ENCODE measurements at places on chromosomes 6 and 20.
A peak's percentile ranks its signal among the peaks of the same experiment; 100 is the strongest.

GRCh38 chr20:38049800-38050199 lies 16.3 kb downstream of the RPRD1B start:
- no peak for DNase-seq

DNA sequence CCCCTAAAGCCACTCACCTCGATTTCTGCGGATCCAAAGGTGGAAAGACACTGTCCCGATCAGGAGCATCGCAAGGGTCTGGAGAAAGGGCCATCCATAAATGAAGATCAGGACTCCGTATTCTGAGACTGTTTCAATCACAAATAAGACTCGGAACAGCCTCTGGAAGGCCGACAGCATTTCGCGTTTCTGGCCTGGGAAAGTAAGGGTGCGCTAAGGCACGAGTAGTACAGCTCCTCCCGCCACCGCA lies 44.6 kb downstream of the DPPA5 start:
- no peak for DNase-seq

DNA sequence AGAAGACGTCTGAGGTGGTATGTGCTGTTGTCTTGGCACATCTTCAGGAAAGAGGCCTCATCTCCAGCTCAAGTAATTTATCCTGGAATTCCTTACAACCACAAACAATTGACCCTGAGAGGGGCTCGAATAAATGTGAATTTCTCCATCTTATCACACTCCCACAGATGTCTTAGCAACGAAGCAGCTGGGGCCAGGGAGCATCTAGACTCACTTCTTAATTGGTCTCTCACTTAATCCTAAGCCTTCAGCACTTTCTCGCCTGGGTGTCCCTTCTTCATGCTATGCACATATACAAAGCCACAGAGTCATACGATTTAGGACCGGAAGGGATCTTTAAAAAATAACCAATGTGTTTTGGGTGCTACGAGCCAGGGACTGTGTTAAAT lies 27.1 kb downstream of the PCK1 start:
- DNase-seq = no peak

DNA sequence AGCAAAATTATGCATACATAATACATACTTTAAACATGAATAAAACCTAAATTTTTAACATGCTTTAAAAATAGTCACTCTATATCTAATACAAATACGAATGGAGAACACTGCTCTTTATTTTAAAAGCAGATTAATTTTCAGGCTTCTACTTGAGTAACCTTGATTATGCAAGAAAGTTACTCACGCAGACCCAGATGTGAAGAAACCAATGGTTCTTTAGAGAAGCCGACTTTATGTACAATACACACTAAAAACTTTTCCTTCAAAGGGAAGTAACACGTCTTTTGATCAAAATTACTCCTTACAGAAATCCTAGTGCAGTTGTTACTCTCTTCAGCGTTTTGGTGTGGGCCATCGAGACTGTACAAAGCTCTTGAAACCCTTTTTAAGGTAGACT lies 136.9 kb upstream of the SLC22A16 start:
- no peak for DNase-seq

DNA sequence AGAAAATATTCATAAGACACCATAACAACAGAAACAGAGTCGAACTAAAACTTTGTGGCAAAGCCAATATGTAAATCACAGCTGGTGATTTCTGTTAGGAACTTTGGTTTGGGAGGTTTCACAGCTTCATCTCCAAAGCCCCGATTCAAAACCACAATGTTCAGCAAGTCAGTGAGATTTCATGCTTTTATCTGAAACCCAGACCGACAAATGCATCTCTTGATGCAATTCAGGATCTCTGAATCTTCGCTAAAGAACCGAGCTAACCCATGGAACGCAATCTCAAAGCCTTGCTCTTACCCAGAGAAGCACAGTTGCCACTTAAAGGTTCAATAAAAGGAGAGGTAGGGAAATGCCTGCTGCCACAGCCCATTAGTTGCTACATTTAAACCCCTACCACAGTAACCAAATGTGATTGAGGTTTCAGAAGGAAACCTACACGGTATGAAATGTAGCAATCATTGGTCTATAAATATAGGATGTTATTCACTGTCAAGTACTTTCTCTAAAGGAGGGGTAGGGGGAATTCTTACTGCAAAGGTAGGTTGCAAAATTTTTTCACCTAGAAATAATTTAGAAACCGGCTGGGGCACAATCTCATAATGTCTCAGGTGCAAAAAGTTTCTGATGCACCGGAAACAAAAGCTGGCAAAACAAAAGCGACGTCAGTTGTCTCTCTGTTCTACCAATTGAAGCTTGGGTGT lies 381.0 kb upstream of the ARID1B start:
- DNase-seq = no peak

GRCh38 chr6:19157486-19157885 lies 679.7 kb upstream of the ID4 start:
- no peak for DNase-seq

DNA sequence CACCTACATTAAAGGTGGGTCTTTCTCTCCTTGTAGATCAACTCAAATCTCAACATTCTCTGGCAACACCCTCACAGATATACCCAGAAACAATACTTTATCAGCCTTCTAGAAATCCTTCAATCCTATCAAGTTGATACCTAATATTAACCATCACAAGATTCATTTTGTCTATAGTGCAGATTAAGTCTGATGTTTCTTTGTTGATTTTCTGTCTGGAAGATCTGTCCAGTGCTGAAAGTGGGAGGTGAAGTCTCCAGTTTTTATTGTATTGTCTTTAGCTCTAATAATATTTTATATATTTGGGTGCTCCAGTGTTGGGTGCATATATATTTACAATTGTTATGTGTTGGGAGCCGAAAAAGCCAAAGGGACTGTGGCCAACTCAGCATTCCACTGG lies 493.9 kb upstream of the ADGRB3 start:
- DNase-seq = no peak

DNA sequence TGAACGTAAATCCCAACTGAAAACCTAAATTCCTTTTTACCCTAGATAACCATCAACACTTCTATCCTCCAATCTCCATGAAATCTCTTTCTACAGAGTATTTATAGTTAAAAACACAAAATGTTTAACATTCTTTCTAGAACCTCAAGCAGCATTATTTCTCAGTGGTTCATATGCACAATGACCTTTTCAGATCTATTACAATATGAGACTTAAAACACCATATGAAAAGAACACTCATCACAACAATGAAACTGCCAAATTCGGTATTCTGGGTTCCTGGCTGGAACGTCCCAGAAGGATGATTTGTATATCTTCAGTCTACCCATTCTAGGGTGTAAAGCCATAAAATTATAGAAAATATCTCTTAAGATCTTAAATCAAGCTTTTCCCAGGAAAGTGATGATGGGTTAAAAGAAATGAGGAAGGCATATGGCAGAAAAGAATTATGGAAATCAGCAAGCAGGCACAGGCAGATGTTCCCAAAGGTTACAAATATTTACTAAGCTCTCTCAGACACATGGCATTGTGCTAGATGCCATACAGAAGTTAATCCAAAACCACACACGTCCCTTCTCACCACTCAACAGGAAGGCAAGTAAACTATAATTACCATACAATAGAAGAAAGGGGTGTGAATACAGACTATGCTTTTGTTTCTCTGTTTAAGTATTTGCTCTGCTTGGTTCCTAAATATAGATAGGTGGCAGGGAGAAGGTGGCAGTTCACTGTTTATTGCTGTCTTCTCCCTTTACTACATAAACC lies 118.0 kb downstream of the CHD6 start:
- DNase-seq = no peak

DNA sequence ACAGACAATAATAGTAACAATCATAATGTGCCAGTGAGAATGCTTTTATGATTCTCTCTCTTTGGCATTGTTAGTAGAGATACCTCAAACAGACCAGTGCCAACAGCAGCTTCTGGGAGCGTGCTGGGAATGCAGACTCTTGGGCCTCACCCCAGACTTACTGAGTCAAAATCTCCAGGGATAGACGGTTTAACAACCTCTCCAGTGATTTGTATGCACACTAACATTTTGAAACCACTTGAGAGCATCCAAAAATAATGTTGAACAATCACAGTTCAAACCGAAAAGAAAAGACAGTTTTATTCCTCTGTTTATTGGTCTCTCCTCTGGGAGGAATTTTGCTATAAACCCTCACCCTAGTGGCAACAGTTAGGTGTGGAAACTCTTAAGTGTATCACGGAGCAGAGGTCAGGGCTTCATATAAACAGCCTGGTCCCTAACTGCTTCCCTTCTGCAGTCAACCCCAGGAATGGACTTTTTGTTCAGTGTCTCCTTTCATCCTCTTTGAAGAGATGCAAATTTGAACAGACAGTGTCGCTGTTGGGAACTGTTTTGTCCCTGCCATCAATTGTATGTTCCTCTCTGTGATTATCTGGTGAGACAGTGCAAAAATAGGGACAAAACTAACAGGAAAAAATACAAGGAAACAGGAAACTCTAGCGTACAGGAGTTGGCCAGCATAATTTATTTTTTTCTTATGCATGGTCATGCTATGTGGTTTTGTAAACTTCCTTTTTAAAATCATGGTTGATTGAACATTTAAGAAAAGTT lies 162.4 kb upstream of the BTBD3 start:
- DNase-seq = no peak

DNA sequence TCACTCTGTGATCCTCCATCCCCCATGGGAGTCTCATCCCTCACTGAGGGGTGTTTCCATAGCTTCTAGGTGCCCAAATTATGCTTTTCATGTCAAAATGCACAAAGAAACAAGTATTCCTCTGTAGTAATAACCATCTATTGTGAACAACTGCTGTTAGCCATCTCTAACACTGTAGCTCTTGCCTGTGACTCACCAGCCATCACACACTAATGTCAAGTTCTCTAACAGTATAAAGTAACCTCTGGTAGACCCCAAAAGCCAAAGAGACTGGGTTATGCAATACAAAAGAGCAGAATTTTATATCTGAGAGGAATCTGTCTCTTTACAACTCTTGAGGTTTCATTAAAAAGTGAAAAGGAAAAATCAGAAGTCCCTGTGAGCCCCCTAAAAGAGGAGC lies 25.4 kb upstream of the IYD start:
- no peak for DNase-seq

DNA sequence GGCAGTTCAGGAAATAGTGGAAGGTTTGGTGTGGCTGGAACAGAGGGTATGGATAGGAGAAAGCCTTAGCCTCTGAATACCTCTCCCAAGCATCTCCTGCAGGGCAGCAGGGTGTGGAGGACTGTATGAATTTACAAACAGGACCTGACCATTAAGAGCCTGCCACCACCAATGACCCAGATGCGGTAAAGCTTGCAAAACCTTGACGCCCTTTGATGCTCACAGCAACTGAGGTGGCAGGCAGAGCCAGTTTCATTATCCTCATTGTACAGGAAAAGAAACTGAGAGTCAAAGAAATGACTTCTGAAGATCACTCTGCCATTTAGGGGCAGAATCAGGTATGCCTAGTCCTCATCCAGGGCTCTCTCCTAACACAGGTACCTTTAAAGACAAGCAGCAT lies 2.4 kb downstream of the HM13 start:
- no peak for DNase-seq

GRCh38 chr6:136628996-136629395 lies 78.8 kb upstream of the MAP7 start:
- DNase-seq = no peak

DNA sequence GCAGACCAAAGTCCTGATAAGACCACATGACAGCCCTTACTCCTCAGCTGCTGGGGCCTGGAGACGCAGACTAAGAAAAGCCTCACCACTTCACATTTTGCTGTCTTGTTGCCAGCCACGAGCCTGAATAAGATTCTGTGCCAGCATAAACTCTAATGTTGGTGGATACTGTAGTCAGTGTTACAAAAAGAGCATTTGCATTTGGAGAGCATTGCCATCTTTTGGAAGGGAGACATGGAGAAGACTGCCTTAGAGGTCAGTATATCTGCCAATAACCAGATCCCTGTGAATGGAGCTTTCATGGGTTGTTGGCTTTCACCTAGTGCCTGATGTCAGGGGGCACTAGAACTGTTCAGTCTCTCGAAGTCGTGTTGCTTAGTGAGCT lies 315.2 kb downstream of the ZFAND3 start:
- no peak for DNase-seq

DNA sequence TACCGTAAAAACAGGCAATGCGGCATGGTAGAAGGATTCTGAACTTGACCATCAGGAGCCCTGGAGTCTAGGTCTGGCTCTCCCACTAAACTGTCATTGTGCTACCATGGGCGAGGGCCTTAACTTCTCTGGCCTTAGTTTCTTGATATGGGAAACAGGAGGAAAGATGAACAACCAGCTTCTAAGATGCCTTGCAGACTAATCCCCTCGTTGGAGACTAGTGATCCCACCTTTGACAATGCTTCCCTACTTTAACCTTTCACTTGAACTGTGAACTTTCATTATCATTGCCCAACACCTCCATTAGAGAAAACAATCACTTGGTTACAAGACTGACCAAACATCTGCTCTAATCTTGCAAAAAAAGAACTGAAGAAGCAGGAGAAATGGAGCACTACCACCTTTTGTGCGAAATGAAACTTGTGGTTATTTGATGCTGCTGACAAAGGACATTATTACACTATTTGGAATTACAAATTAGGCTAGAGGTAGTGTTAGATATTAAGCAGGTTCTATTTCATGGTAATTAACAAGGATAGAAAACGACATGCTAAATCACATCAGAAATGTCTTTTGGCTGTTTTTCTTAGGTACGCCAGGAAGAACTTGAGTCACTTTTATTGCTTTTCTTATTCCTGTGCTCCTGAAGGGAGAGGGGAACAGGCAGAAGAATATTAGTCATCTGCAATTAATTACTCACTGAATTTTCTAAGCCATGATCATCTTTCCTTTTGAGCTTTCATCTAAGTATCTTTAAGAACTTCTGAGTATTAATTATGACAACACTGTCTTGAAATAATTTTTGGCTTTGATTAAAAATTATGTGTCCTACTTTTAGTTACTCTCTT lies 39.1 kb upstream of the ARHGAP18 start:
- peak; percentile 86 for DNase-seq

DNA sequence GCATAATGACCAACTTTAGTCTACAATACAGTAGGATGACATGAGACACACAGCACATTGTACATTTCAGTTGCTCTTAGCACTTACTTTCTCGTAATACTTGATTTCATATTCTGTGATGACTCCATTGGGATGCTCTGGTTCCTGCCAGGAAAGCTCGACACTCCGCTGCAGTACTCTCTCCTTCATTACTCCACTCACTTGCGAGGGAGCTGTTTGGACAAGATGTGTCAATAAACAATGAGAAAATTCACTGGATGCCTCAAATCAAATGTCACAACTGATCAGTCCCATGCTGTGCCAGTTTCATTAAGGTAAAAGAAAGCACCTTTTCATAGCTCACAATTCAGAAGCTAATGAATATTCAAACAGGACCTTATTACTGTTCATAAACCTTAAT lies 147.1 kb downstream of the EPHA7 start:
- no peak for DNase-seq

- no peak for DNase-seq
Observed at GRCh38 chr6:81743649-81744048, 8.8 kb downstream of the TENT5A start.

GRCh38 chr6:142845143-142845571 lies 99.8 kb downstream of the HIVEP2 start:
- no peak for DNase-seq

DNA sequence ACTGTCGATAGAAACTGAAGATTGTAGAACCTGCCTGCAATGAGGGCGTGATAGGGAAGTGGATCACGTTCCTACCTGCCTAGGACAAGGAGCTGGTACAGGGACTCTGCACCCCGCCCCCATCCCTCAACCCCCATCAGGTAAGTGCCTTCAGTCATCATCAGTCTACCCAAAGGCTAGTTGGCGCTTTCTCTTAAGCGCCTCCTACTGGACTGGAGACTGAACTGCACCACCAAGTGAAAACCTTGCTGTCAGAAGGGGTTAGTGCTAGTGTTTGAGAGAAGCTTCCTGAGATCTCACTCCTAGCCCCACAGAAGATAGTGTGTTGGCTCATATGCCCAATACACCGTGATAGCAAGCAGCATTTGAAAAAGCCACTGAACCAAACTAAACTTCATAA lies 706.5 kb upstream of the MAN1A1 start:
- DNase-seq = no peak
